Activated T-helper 2 cell treated with anti-CD3 and anti-CD28 coated beads, Interferon-gamma antibody, Interleukin-2, Interleukin-4, amounts not matched to agents 10 μg/mL and 5 μg/mL and 100 μg/mL, durations not matched to agents 14 hours and 24 hours and 36 hours (primary cell): ENCODE measurements at places on chromosomes 3 and 15.

GRCh38 chr3:101762041-101762646, 16.9 kb upstream of the NXPE3 start:
- no peak for DNase-seq

DNA sequence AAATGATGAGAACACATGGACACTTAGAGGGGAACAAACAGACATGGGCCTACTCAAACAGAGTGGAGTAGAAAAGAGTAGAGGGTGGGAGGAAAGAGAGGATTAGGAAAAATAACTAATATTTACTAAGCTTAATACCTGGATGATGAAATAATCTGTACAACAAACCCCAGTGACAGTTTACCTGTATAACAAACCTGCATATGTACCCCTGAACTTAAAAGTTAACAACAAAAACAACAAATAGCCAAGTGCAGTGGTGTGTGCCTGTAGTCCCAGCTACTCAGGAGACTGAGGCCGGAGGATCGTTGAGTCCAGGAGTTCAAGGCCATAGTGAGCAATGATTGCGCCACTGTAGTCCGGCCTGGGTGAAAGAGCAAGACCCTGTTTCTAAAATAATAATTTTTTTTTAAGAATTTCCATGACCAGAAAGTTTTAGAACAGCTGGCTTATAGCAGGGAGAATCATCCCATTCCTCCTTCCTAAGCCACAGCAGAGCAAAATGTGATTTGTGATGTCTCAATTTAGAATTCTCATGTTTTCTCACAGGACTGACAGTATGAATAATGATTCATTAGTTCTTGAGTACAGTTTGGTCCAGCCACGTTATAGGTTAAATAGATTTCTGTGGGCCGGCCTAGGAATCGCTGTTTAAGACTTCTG, 150.0 kb downstream of the ZNF609 start:
- DNase-seq: no peak

DNA sequence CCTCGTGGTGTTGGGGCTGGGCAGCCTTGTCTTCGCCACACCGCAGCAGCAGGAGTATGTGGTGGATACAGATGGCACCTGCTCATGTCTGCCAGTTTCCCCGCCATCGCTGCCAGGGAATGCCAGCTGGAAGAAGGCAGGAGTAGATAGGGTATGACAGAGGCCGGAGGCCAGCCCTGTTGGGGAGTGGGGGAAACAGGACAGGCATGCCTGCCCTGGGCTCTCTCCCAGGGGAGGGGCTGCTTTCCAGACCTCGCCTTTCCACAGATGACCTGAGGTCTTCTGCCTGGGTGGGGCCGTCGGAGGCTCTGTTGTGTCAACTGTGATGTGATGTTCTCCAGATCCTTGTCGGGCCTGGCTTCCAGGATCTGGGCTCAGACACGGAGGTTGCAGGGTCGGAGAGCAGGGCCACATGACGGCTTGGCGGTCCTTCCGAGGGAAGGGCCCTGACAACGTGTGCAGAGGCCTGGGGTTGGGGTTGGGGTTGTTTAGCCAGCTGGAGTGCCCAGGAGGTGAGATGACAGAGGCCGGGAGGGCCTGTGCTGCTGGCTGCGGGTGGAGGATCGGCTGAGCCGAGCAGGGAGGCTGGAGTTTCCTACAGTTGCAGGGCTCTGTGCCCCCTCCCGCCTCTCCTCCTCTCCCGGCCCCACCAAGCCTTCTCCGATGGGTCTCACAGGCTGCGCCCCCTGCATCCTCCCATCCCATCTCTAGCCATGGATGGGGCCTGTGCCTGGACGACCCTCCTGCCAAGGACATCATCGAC, 102.0 kb downstream of the TBC1D2B start:
- no peak for DNase-seq

DNA sequence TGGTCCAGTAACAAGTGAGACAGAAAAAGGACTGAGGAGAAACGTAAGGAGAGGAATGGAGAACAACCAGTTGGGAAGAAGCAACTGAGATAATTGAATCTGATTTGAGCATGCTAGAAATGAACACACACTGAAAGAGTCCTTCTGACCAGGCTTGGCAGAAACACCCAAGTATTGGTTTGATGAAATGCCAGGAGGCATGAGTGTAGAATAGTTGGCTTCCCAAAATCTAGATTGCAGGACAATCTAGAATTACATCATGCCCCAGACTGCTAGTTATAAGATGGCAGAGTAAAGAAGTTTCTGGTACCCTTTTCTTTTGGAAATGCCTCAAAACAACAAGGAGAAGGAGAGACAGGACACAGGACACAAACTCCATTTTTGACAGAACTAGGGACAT, 189.7 kb upstream of the STT3B start:
- no peak for DNase-seq

- no peak for DNase-seq
Observed at GRCh38 chr15:48650931-48651330, 5.4 kb upstream of the FBN1 start.

DNA sequence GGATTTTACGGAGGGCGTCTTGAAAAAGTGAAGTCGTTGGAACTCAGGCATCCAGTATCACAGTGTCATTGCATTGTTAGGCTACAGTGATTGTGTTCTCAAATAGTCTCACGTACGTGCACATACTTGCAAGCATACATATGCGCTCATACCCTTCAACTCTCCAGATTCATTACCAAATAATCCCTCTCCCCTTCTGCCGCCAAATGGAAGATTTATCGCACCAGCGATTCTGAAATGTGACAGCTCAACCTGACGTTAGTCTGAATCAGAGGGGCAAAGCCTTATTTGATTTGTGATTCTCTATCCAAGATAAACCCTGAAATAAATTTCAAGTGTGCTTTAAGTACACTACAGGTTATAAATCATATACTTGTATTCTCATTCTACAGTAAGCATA, 119.4 kb downstream of the GADL1 start:
- DNase-seq: no peak

DNA sequence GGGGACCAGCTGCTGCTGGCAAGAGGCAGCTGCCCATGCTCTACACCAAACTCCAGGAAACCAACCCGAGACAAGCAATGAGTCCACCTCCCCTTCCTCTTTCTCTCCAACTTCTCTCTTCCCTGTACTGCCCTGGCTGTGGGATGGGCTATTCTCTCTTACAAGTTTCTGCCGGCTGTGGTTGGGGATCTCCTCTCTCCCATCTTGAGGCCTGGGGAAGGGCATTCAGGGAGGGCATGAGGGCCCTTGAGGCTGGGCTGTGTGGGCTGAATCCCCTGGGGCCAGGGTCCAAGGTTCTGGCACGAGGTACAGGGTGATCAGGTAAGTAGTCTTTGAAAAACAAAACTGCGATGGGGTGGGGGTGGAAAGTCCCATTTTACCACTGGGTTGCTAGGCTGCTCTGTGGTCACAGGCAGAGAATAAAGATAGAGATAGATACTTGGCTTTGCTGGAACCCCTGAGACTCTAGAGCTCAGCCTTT, 32.3 kb upstream of the CTSH start:
- no peak for DNase-seq

DNA sequence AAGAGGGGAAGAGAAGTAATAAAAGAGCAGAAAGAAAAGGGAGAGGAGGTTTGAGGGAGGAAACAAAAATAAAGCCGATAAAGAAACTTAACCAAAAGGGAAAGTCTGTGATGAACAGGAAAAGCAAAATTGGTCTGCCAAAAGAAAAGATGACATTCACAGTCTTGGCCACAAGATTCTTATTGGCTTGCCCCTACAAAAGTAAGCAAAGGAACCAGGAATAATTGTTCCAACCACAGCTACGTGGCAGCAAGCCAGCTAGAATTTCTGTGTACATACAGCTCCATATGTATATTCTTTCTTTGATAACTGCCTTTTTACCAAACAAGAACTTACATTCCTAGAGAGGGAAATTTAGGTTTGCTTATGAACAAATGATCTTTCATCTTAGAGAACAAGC, 79.6 kb downstream of the MLH1 start:
- no peak for DNase-seq

DNA sequence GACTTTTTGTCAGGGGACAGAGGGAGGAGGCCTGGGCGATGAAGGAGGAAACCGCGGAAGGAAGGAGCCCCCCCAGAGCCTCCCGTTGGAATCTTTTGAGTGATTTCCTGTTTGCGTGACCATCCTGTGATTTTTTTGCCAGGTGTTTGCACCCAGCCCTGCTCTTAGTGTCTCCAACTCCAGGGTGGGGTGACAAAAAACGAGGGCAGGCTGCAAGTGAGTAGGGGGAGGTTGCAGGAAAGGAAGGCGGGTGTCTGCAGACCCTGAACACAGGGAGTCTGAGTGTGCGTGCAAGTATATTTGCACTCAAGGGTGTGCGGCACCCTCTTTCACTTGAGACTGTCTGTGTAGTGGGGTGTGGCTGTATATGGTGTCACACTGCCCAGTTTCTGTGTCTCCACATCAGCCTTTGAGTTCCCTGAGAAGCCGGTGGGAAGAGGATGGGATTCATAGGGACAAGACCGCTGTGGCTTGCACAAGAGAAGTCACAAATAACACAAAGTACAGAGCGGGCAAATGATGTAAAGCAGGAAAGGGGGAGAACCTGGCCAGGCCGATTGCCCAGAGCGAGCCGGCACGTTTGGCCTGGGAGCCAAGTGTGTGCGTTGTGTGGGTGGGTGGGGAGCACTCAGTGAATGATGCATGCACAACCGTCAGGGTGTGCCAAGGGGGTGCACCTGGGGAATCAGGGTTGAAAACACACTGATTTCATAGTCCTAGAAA, 6.6 kb downstream of the ISLR2 start:
- DNase-seq: no peak

DNA sequence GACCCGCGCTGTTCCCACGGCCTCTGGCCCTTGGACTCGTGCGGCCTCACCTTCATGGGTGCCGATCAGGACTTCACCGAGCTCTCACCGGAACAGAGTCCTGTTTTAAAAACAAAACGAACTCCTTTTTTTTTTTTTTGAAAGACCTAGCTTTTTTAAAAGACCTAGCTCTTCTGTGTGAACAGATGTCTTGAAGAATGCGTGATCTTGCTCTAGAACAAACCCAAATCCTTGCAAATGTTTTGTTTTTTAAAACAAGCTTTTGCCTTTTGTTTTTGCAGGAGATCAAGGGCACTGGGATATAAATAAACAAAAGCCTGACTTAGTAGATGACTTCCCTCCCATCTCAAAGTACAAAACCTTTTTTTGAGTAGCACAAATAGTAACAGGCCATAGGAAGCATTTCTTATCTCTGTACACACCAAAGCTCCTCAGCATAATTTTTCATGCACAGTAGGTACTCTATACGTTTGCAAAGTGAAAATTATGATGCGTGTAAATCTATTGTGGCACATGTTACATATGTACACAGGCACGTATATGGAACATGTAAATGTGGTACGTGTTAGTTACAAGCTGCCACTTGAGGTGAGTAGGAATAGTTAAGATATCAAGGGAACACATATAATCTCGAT, 1.1 kb upstream of the MSL2 start:
- DNase-seq: no peak

DNA sequence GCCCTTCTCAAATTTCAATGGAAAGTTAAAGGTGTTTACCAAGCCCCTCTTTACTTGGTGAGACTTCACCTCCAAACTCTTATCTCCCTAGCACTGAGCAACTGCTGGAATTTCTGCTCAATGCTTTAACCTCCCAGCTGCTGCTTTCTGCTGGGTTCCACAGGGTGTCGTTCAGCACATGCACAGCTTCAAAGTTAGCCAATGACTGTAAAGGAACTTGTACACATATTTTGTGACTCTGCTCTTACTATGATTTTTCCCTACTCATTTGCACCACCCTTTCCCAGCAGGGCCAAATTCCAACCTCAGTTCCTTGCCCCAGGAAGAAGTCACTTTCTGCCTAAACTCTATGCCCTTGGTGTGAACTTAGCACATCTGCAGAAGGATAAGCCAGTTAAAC, 89.7 kb downstream of the ULK4 start:
- no peak for DNase-seq

- DNase-seq: no peak
Observed at GRCh38 chr3:159856590-159857104, 132.0 kb upstream of the IL12A start.

DNA sequence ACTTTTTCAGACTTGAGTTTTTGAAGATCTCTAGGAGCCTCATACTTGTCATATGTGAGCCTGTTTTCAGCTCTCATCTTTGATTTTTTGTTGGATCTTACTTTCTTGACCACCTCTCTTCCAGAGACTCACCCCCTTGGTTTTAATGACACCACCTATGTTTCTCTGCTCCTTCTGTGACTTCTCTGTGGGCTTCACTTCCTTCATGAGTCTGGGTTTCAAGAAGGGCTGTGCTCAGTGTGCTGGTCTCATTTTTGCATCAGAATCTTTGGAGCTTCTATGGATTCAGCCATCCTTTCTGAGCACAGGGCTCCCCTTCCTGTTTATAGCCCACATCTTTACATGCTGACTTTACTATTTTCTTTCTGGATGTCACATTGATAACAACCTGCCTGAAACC, 17.7 kb downstream of the PPM1L start:
- no peak for DNase-seq

DNA sequence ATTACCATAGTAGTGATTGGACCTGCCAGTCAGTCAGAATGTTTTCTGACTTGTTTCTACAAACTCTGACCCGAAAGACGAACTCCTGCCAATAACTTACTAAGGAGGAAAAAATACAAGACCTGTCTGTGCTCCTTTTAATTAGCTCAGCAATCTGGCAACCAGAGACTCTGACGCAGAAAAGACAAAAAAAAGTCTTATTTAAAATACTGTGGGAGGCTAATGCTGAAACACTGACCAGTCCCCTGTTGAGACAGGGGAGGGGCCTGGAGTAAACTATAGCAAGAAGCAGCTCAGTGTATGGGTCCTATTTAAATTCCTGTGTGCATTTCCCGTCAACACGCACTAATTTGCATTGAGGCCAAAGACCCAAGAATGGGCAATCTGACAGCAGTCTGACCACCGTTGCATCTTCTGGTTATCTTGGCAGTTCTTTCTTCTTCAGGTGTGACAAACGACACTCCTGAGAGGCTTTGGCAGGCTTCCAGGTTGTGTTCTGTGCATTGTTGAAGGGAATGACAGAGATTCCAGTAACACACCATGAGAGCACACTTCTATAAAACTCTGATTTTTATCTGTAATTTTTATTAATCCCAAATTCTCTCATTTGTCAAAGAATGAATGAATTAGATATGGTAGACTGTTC, 1114.3 kb downstream of the IGSF11 start:
- no peak for DNase-seq

DNA sequence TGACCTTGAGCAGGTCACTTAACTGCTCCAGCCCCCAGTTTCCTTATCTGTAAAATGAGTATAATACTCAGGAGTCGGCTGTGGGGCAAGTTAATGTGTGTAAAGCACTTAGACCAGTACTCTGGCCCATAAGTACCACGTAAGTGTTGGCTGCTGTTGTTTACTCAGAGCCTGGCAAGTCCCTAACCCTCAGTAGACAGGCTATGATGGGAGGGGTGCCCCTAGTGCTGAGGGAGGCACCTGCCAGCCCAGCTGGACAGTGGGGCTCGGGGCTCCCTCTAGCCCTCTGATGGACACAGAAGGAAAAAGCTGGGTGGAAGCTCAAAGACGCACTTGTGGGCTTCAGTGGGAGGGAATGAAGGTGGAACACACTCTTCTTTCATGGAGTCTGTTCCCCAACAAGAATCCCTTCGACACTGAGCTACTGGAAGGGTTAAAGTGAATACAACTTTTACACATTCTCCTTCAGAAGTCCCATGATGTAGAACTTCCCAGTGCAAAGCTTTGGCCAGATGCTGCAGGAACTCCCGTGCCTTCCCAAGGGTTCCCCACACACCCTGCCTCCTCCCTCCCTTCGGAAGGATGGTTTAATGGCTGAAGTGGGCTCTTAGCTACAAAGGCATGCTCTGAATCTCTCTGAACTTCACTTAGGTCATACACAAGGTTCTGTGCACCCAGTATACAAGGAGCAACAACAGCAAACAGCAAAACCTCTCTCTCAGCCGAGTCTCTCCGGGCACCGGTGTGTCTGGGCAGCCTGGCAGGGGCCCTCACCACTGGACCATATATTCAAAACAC, 25.4 kb downstream of the TMEM44 start:
- DNase-seq: no peak

- DNase-seq: no peak
Observed at GRCh38 chr3:132445817-132446216, 28.5 kb downstream of the DNAJC13 start.
